ENCODE measurements at places on chromosomes 3 and 15. TPM values are rescaled to one million over a fixed set of nuclear protein-coding genes. Genes with fewer than 3 reads are reported as not detected.

- no peak overlapping the region for H3K4me3 ChIP-seq
- peaks cover 31% of the 10 kb centered on the region for H3K4me1 ChIP-seq
- no peak for DNase-seq
- no peaks in the 10 kb centered on the region for H3K27me3 ChIP-seq
- H3K36me3 ChIP-seq: no peaks in the 10 kb centered on the region
Observed at GRCh38 chr15:77528290-77528967, 104.3 kb downstream of the LINGO1 start.

GRCh38 chr15:31727612-31728011 lies 302.7 kb upstream of the CHRNA7 start:
- no peak overlapping the region for H3K4me3 ChIP-seq
- DNase-seq: no peak
- H3K36me3 ChIP-seq: no peaks in the 10 kb centered on the region
- no peaks in the 10 kb centered on the region for H3K27me3 ChIP-seq

ZNF501 gene
- total RNA-seq: 11.5 TPM

AP3B2 gene
- total RNA-seq: 3.0 TPM

PROS1 gene
- 48.6 TPM for total RNA-seq

C3orf85 gene
- total RNA-seq: not detected

Data from cardiac muscle cell (in vitro differentiated cells and primary cell).